ENCODE measurements at places on chromosomes 3 and 15.
A peak's percentile ranks its signal among the peaks of the same experiment; 100 is the strongest.

- no peak for DNase-seq
Measured at GRCh38 chr15:101694261-101694660, 30.0 kb downstream of the TARS3 start.

- no peak for DNase-seq
Measured at GRCh38 chr3:2771193-2771592, 339.0 kb downstream of the IL5RA start.

DNA sequence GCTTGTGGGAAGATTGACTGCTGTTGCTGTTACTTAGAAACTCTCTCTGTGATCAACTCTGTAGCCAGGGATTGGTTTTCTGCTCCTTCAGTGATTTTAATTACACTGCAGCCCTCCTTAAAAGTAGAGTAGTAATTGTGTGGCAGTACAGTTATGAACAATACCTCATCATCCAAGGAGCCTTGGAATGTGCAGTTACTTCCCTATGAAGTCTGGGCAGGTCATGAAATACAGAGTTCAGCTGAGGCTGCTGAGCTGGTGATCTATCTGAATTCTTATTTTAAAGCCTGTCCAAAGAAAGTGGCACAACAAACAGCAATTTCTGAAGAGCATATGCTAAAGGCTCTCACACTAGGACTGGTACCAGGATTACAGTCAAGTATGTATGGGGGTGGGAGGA lies 37.4 kb upstream of the MRPL3 start:
- DNase-seq, result no peak

DNA sequence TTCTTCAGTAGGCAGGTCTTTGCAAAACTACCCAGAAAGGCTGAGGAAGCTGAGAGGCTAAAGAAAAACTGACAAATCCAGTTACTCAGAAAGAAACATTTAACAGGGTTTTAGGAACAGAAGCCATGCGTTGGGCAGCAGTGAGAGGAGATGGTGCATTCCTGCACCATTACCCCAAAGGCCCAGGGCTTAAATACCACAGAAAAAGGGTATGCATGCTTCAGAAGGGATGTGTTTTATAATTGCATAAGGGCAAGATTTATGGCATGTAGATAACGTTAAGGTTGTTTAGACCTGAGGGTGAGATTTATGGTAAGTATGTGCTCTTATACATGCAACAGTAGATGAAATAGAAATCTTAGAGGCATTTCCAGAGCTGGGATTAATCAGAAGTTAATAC lies 10.0 kb downstream of the C3orf52 start:
- DNase-seq, result no peak

- DNase-seq, result no peak
Measured at GRCh38 chr3:98918586-98918985, 17.1 kb upstream of the DCBLD2 start.

DNA sequence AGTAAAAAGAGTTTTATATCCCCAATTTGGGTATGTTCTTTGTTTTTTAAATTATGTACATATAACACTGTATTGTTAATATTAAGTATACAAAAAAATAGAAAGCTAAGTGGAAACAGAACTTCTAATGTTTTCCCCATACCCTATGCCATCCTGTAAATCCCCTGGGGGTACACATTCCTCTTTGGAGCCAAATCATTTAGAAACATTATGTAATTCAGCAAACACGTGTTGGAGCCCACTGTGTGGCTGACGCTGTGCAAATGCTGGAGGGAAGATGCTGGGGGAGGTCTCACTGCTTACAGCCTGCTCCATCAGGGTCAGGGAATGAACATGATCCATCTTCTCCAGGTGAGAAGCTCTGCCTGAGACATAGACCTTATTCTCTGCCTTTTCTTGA lies 52.8 kb downstream of the CRTC3 start:
- DNase-seq, result no peak

DNA sequence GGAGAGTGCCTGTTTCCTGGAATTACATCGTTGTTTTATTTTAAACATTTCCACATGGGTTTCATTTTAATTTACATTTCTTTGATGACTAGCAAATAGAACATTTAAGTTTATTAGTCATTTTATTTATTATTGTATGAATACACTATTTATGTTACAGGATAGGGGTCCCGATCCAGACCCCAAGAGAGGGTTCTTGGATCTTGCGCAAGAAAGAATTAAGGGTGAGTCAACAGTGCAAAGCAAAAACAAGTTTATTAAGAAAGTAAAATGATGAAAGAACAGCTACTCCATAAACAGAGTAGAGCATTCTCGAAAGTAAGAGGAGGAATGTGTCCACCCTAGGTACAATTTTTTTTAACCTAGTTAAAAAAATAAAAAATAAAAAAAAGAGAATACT lies 539.5 kb downstream of the NAALADL2 start:
- DNase-seq, result no peak

DNA sequence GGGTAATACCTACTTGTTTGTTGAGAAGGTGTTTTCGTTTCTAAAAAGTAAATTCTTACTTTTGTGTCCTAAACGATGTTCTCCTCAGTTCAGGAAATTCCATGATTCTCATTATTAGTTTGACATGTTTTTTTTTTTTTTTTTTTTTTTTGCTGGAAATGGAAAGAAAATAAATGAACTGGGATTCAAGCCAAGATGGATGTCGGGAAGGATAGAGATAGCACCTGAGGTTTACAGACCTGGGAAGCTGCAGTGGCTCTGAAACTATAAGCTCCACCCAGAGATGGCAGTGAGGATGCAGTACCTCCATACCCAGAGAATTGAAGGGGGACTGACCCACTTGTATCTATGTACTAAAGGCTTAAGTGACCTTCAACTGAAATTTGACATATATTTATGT lies 334.6 kb upstream of the TGFBR2 start:
- DNase-seq, result no peak

DNA sequence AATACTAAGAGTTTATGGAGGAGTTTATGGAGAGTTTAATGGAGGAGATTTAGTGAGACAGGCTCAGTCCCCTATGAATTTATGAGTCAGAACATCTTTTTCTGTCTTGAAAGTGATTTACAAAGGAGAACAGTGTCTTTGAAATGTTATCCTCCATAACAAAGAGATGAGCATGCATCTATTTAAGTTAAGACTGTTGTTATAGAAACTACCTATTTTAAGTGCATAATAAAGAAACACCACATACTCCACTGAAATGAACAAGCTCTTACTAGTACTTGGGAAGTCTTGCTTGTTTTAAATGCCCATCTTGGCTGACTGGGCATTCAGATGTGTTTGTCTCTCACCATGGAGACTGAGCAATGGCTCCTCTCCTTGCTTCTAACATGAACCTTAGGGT lies 118.7 kb upstream of the ACP3 start:
- no peak for DNase-seq

DNA sequence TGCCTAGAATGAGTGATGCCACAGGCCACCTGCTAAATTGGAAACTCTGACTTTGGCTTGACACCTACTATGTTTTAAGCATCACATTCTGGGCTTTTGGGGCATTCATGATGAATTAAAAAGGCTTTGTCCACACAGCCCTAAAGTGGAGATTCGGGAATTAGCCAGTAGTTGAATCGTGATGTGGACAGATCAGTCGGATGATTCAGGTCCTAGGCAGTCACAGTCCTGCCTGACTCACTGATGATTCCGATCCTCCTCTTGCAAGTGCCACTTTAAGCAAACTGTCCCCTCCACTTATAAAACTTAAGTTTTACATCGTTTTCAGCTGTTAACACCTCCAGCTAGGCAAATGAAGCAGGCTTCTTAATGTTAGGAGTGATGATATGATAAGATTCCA lies 75.3 kb downstream of the SYNPR start:
- DNase-seq, result no peak

DNA sequence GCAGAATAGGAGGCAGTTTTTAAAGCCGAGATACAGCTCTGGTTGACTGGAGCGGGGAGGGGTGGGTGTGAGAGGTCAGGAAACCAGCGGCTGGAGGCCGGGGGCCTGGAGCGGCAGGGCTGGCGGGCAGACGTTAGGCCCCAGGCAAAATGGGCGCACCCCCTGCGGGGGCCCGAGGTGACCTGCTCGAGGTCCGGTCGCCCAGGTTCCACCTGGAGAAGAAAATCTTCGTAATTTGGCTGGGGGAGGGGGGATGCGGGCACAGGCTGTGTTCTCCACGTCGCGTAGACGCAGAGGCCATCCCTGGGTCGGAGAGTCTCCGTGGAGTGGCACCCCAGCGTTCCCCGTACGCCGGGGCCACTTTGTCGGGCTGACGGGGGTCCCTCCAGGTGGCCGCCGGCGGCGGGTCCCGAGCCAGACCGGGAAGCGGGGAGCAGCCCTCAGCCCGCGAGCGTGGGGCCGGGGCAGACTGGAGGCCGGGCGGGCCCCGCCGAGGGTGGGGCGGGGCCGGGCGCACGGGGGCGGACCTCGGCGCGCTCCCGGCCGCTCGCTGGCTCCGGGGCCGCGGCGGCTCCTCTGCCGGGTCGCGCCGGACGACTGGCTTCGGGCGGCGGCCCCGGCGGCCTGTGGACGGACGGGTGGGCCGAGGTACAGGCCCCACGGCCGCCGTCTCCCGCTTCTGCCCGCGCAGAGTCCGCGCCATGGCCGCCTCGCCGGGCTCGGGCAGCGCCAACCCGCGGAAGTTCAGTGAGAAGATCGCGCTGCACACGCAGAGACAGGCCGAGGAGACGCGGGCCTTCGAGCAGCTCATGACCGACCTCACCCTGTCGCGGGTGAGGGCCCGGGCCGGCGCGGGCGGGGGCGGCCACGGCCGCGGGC lies at the start of gene CRTC3:
Gene CRTC3, plus strand, starts transcription at position 553 of the 879 bp plus-strand sequence. Its CDS starts 149 bp downstream, at position 702.
- peak; percentile 40 for DNase-seq

- peak; percentile 48 for DNase-seq
Measured at GRCh38 chr3:39208463-39209055, 16.2 kb upstream of the XIRP1 start.

DNA sequence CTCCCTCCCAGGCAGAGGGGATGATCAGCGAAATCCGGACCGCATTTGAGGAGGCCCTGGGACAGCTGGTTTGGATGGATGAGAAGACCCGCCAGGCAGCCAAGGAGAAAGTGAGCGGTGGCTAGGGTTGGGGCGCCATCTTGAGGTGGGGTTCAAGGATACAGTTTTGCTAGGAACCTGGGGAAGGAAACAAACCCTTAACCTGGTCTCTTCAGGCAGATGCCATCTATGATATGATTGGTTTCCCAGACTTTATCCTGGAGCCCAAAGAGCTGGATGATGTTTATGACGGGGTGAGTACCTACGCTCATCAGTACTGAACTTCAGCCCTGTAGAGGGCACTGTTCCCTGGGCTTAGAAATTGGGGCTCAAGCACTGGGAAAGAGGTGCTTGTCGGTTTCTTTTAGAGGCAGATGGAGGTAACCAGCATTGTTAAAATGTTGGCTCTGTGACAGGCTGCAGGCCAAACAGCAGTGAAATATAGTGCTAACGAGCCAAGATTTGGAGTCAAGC lies 9.6 kb upstream of the PSMD2 start:
- peak; percentile 45 for DNase-seq

DNA sequence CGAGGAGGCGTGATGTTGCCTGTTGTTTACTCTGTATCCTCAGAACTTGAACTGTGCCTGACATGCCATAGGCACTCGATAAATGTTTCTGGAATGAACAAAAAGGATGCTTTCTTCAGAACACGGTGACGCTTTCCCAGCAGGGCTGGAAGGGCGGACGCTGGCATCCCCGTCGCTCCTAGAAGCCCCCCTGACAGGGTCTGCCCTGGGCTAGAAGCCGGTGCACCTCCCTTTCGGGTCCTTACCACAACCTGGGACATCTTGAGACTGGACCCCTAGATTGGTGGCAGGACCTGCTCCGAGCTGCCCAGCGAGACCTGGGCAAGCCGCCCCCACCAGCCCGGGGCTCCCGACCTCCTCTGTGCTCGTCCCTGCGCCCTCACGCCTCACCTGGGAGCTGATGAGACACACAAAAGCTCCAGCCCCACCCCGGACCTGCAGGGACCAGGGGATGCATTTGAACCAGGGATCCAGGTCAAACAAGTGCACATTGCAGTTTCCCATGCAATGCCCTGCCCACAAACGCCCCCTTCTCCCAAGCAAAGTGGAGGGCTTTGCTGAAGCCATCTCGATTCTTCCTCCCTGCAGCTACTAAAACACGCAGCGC lies 131.2 kb upstream of the MEF2A start:
- no peak for DNase-seq

DNA sequence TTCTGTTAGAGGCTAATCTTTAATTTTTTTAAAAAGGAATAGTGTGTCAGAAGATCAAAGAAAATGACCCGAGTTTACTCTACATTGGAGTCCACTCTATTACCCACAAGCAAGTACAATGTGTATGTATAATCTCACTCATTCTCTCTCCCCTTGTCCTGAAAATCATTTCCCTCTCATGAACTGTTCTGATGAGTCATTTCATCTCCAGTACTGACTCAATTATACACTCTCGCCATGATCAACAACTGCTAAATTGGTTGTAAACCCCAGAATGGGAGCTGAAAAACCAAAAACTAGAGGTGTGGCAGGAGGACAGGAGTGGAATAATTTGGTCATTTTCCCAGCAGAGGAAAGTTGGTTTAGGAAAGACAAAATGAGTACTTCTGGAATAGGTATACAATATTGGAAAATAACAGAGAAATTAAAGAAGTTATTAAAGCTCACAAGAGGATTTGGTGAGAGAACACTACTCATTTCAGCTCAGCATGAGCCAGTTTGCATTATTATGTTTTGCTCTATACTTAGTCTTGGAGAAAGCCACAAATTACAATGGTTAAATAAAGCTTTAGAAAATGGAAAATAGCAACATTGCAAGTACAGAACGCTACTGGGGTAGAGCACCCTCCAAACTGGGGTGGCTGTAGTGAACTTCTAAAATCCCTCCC lies 144.3 kb upstream of the PFN2 start:
- no peak for DNase-seq

DNA sequence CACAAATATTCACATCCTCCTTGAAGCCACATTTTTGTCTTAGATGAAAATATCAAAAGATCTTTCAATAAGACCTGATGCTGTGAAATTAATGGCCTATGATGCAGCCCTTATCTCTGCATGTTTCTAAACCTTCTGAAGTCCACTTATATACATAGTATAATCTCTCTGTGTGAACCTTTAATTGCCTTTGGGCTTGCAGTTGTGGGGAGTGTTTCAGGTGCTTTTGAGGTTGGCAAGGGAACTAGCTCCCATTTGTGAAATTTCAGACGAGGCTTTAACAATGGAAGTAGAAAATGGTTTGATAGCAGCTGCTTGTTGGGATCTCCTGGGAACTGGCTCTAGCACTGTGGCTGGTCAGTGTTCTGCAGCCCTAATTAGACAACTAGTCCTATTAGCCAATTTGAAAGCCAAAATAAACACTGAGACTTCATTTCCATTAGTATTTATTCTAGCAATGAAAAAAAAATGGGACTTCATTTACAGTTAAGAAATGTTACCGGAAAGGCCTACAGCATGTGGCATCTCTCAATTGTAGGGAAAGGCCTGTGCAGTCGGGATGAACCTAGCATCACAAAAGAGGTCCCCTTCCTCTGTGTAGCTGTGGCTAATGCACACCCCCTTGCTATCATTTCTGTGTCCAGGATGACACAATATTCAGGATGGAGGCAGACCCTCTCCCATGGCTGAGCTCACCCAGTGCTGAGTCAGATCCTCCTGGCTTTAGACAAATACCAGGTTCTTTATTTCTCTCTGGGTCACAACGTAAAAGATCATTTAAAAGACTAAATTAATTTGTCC lies 140.7 kb upstream of the TRIM42 start:
- no peak for DNase-seq

- no peak for DNase-seq
Measured at GRCh38 chr3:22858486-22858885, 344.6 kb upstream of the UBE2E2 start.

GRCh38 chr15:39230205-39230907 lies 350.5 kb upstream of the THBS1 start:
- no peak for DNase-seq

All from CD4-positive, alpha-beta T cell treated with Interleukin-4 for 4 hours (primary cell).